Large intestine (tissue), 12 donors: ENCODE measurements at places on chromosomes 6 and 20.

GRCh38 chr20:57153238-57153905 is 113.1 kb downstream of the BMP7 start:
- H3K27ac ChIP-seq, result no peak overlapping the region
- H3K4me3 ChIP-seq, result no peak overlapping the region
- H3K4me1 ChIP-seq, result no peaks in the 10 kb centered on the region
- no peak for DNase-seq

DNA sequence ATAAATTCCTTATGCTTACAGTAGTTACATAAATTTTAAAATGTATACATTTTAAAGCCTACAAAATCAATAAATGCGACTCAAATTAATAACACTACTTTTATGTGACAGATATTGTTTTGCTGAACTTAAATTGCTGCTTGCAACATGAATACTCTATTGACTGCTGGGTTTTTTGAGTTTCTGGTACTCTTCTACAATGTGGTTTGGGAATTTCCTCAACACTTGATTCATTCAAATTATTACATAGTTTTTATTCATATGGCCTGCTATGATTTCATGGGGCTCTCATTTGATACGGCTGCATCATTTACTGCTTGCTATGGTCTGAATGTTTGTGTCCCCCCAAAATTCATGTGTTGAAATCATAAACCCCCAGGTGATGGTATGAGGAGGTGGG is 2.3 kb upstream of the TXLNB start:
- H3K27me3 ChIP-seq, result no peaks in the 10 kb centered on the region
- no peak overlapping the region for H3K27ac ChIP-seq
- no peaks in the 10 kb centered on the region for H3K36me3 ChIP-seq
- no peak overlapping the region for H3K4me3 ChIP-seq

DNA sequence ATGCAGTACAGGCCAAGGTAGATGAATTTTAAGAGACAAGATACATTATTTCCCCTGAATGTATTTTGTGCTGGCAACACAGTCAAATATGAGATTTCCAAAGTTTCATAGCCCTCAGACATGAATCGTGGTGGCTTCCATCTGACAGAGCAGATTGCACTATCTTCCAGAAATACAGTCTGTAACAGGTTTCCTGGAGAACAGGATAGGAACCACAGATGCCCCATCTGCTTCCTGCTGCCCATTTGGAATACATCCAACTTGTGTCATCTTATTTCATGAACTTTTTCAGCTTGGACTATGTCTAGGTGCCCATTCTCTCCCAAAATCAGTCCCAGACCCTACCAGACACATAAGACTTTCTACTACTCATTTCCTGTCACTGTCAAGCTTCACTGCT is 426.0 kb downstream of the KIF16B start:
- no peaks in the 10 kb centered on the region for H3K36me3 ChIP-seq
- H3K27me3 ChIP-seq, result no peaks in the 10 kb centered on the region
- no peaks in the 10 kb centered on the region for H3K4me1 ChIP-seq
- no peak for DNase-seq
- no peak overlapping the region for H3K4me3 ChIP-seq

- no peaks in the 10 kb centered on the region for H3K4me1 ChIP-seq
- H3K27me3 ChIP-seq, result no peaks in the 10 kb centered on the region
- no peak overlapping the region for H3K27ac ChIP-seq
- no peak for DNase-seq
Measured at GRCh38 chr20:13756551-13756950, 28.2 kb downstream of the ESF1 start.

GRCh38 chr20:36248836-36249235 is 12.6 kb downstream of the AAR2 start:
- H3K27ac ChIP-seq, result no peak overlapping the region
- no peak overlapping the region for H3K4me3 ChIP-seq
- H3K36me3 ChIP-seq, result peaks cover 74% of the 10 kb centered on the region
- no peaks in the 10 kb centered on the region for H3K27me3 ChIP-seq
- no peaks in the 10 kb centered on the region for H3K4me1 ChIP-seq

DNA sequence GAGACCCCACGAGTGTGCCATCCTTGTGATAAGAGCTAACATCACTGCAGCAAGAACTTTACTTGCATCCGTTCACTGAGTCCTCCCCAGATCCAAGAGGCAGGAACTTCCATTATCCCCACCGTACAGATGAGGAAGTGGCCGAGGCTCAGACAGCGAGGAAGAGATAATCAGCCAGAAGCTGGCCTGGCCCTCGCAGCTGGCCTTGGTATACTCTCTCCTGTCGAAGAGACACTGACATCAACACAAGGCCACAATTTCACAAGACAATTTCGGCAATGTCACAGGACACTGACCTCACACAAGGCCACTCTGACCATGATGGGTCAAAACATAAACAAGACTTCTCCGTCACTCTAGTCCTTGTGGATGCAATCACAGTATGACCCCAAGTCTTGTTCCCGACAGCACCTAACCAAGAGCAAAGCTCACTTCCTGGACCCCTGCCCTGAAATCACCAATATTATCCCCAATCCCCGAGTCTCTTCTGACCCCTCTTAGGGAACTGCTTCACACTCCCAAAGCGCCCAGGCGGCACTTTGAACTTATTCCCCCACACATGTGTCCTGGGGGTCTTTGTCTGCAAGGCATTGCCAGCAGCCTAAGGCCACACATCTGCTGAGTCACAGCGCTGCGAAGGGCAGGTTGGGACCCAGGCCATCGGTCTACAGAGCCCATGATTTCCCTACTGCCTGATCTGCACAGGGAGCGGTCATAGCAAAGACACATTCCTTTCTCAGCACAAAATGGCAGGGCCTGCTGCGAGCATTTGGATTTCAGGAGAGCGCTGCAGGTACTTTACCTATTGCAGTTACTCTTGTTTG is 14.8 kb upstream of the VAPB start:
- H3K4me1 ChIP-seq, result peaks cover 8% of the 10 kb centered on the region
- no peak for DNase-seq
- H3K4me3 ChIP-seq, result no peak overlapping the region
- H3K27me3 ChIP-seq, result peaks cover 3% of the 10 kb centered on the region
- H3K36me3 ChIP-seq, result no peaks in the 10 kb centered on the region

DNA sequence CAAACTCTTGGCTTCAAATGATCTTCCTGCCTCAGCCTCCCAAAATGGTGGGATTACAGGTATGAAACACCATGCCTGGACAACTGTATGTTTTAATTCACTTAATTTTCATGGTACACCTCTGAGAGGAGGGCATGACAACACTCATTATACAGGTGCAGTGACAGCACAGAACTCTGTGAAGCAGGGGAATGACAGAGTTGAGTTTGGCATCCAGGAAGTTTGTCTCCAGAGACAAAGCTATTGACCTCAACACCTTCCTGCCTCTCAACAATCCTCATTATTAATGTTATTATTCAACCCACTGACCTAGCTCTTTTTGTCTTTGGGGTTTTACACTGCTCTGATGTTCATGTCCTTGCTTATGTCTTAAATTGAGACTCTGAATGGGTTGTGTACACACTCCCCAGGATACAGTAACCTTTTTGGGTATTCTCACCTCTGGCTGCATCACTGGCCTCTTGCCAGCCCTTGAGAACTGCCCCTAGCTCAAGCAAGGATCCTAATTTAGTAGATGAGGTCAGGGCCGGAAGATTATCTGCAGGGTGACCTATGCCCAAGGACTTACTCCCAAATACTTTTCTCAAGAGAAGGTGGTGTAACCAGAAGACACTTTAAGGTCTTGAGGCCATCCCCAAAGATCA is 13.0 kb upstream of the IER3 start:
- H3K4me1 ChIP-seq, result peaks cover 6% of the 10 kb centered on the region
- no peaks in the 10 kb centered on the region for H3K27me3 ChIP-seq
- no peak for DNase-seq
- H3K4me3 ChIP-seq, result no peak overlapping the region

DNA sequence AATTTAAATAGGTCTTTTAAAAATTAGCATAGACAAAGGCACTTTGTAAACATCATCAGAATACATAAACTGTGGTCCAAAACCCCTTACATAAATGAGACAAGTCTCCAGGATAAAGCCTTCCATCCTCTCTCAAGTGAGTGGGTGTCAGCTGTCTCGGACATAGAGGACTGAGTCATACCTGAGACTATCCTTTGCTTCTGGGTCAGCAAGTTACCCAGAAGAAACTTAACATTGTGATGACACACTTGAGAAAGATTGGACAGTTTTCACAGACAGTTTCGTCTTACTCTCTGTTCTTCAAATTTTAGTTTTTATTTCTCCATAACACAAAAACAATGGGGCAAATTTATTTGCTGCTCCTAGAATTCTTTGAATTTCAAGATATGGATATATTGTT is 838.0 kb downstream of the DHX35 start:
- H3K36me3 ChIP-seq, result no peaks in the 10 kb centered on the region
- H3K27ac ChIP-seq, result no peak overlapping the region
- no peak overlapping the region for H3K4me3 ChIP-seq
- DNase-seq, result no peak
- H3K4me1 ChIP-seq, result no peaks in the 10 kb centered on the region

DNA sequence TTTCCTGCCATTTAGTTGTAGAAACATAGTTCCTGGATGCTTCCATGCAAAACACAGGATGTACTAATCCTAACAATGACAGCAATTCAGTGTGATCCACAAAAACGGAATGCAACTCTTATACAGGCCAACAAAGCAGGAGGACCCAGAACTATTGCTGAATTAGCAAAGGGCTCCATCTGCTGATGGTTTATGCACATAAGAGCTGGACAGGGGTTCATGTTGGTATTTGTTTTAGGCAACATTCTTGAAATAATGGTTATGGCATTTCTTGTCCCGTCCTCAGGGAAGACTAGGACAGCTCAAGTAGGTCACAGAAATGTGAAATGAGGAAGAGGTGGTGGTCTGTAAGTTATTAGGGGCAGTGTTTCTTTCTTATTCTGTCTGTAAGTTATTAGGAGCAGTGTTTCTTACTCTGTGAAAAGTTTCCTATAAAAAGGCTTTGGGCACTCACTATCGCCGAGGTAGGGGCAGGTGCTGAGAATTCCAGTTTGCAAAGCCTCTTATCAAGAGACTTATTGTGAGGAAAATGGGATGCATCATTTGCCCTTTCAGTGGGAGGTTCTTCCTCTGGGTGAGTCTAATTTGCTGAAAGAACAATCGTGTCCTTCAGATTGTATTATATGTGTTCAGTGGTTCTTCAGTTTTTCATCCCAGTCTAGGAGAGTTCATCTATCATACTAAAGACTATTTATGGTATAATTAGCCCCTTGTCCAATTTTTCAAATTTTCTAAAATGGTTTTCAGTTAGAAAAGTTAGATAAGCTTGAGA is 171.1 kb downstream of the MCHR2 start:
- no peak overlapping the region for H3K27ac ChIP-seq
- no peaks in the 10 kb centered on the region for H3K27me3 ChIP-seq
- no peak for DNase-seq
- H3K4me3 ChIP-seq, result no peak overlapping the region
- no peaks in the 10 kb centered on the region for H3K4me1 ChIP-seq

- H3K4me1 ChIP-seq, result no peaks in the 10 kb centered on the region
- DNase-seq, result no peak
- no peak overlapping the region for H3K27ac ChIP-seq
- H3K4me3 ChIP-seq, result no peak overlapping the region
- no peaks in the 10 kb centered on the region for H3K27me3 ChIP-seq
Measured at GRCh38 chr20:53706466-53707370, 113.1 kb upstream of the ZNF217 start.

DNA sequence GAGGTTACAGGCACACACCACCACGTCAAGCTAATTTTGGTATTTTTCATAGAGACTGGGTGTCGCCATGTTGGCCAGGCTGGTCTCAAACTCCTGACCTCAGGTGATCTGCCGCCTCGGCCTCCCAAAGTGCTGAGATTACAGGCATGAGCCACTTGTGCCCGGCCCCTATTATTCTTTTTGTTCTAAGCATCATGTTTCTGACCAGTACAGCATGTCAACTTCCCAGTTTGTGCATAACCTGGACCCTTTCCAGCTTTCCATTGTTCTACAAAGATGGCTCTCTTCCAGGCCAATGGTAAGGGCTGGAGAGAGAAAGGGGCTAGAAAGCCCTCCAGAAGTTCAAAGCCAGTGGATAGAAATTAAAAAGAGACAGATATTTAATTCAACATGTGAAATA is 91.3 kb upstream of the TNFAIP3 start:
- H3K4me3 ChIP-seq, result no peak overlapping the region
- H3K4me1 ChIP-seq, result no peaks in the 10 kb centered on the region
- no peak overlapping the region for H3K27ac ChIP-seq
- H3K27me3 ChIP-seq, result no peaks in the 10 kb centered on the region

- no peak overlapping the region for H3K4me3 ChIP-seq
- H3K27me3 ChIP-seq, result no peaks in the 10 kb centered on the region
- no peak overlapping the region for H3K27ac ChIP-seq
- H3K4me1 ChIP-seq, result peaks cover 11% of the 10 kb centered on the region
- DNase-seq, result no peak
Measured at GRCh38 chr6:148223424-148223842, 119.2 kb upstream of the SASH1 start.

- H3K27ac ChIP-seq, result no peak overlapping the region
- H3K4me3 ChIP-seq, result no peak overlapping the region
- no peak for DNase-seq
- no peaks in the 10 kb centered on the region for H3K4me1 ChIP-seq
Measured at GRCh38 chr6:132482581-132482980, 30.3 kb downstream of the STX7 start.

DNA sequence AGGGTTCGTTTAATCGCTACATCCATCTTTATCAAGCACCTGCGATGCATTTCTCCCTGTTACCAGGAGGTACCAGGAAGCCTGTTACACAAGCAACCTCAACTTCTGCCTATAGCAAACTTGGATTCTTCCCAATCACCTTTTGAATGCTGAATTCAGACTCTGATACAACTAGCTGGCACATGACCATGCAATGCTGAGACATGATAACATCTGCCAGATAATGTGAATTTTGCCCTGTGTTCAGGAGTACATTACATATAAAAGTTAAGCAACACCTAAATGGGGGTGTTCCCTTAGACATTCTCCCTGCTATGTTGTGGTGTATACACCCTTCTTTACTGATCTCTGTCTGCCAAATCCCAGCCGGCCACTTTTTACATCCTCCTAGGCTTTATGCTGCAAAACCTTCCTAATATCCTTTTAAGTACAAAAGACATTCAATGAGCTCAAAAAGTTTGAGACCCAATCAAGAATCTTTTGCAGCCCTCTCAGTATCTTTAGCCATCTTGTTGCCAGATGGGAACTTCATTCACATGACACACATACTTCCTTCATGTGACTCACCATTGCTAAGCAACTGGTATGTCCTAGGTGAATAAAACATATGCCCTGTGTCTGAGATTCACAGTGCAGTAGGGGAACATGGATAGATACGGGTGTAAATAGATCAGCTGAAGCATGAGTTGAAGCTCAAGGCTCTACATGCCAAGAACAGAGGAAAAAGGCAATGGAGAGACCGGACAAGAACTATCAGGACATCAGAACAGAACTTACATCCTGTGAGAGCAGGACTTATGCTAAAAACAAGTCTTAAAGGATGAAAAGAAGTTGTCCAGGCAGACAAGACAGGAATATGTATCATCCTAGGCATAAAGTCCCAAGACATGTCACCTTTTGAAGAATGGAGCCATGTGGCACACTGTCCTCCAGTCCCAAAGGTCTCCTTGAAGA is 84.3 kb downstream of the ZHX3 start:
- peak overlapping the region; percentile 63 for H3K27ac ChIP-seq
- DNase-seq, result peak; percentile 84
- H3K36me3 ChIP-seq, result no peaks in the 10 kb centered on the region
- no peaks in the 10 kb centered on the region for H3K27me3 ChIP-seq

- no peaks in the 10 kb centered on the region for H3K36me3 ChIP-seq
- no peak for DNase-seq
- no peaks in the 10 kb centered on the region for H3K27me3 ChIP-seq
- H3K4me3 ChIP-seq, result no peak overlapping the region
- no peak overlapping the region for H3K27ac ChIP-seq
- H3K4me1 ChIP-seq, result no peaks in the 10 kb centered on the region
Measured at GRCh38 chr6:18395177-18395855, 8.2 kb downstream of the RNF144B start.

- H3K27ac ChIP-seq, result no peak overlapping the region
- no peaks in the 10 kb centered on the region for H3K4me1 ChIP-seq
- DNase-seq, result no peak
- no peaks in the 10 kb centered on the region for H3K36me3 ChIP-seq
Measured at GRCh38 chr20:62551407-62552323, 75.9 kb upstream of the GATA5 start.
